ENCODE measurements at places on chromosomes 5 and 9.

DNA sequence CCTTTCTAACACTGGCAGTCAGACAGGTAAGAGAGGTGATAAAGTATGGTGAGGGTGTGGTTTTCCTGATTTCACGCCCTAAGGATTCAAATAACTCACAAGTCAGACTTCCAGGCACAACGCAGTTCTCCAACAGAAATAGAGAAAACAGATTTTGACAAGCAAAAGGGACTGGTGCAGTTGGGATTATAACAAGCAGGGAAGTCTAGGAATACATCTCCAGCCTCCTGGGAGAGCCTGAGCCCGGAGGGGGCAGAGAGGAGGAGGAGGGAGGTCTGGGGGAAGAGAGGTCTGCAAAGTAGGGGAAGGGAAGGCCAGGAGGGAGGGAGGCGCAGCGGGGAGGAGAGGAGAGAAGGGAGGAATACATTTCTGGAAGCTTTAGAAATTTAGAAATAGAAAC, 1.6 kb downstream of the CMBL start:
- no peak for DNase-seq

- DNase-seq: no peak
These were observed 36.1 kb downstream of the MAP3K1 start for GRCh38 chr5:56851258-56851941.

DNA sequence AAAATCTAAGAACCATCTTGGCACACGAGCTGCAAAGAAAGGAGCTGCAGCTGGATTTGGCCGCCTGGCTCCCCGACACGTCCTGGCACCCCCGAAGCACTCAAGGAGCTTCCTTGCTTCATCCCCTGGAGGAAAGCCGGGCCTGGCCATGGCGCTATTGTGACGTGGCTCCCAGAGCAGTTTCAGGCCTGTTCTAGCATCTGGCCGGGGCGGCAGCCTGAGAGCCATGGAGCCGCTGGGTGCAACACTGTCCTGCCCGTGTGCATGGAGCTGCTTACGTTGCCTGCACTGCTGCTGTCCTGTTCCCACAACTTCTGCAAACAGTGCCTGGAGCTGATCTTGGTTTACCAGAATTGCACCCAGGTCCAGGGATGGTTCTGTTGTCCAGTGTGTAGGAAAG, 63.5 kb downstream of the PTPDC1 start:
- DNase-seq: no peak

DNA sequence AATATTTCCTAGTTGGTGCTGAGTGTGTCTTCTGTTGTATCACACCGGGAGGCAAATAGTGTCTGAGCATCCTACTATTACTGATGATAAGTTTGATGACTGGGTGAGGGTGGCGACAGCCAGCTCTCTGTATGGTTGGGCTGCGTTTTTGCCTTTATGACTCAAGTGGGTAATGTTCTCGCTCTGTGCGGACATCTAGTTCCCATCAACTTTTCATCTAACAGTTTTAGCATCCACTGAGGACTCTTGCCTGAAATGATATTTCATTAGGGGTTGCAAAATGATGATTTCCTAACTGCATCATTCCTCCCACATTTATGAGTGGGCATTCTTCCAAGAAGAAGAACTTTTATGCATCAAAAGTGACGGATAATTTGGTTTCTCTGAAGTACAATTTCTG, 26.5 kb downstream of the HMCN2 start:
- DNase-seq: no peak

- no peak for DNase-seq
These were observed 269.9 kb upstream of the PAPPA start for GRCh38 chr9:115883467-115884329.

Data from activated CD4-positive, alpha-beta T cell treated with anti-CD3 and anti-CD28 coated beads, Interleukin-2, amount 50 U/mL, for 24 hours (primary cell).